Neuronal stem cell (in vitro differentiated cells): ENCODE measurements at places on chromosomes 7 and 10.

GRCh38 chr7:94662548-94662947, 6.6 kb upstream of the SGCE start:
- H3K27ac ChIP-seq = no peak overlapping the region
- peaks cover 20% of the 10 kb centered on the region for H3K36me3 ChIP-seq
- H3K4me3 ChIP-seq = no peak overlapping the region
- H3K4me1 ChIP-seq = peaks cover 1% of the 10 kb centered on the region
- DNase-seq = no peak
- H3K27me3 ChIP-seq = no peaks in the 10 kb centered on the region

DNA sequence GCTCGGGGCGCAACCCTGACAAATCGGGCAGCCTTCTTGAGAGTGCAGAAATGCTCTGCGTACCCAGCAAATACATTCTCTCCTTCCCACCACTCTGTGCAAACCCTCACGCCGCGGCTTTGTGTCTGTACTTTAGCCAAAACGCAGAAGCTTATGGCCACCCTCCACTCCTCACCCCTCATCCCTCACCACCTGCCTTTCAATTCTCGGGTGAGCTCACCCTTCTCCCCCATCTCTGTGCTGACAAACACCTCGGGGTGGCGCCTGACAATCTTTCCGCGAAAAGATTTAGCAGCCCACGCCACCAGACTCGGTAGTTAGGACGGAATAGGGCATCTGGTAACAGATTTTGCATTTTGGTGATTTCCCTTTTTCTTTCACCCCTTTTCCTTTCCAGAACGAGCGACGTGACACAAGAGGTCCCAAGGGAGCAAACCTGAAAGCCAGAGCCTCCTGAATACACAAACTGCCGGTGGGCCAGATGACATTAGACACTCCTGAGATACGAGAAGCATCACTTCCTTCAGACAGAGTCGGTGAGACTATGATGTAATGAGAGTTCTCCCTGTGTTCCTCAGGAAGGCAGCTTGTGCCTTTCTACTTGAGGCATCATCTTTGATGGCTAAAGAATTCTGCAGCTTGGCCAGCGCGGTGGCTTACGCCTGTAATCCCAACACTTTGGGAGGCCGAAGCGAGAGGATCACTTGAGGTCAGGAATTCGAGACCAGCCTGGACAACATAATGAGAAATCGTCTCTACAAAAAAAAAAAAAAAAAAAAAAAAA, 671 bp upstream of the ATAD1 start:
- H3K4me1 ChIP-seq = peaks cover 2% of the 10 kb centered on the region
- H3K4me3 ChIP-seq = peak overlapping the region; percentile 80
- H3K27ac ChIP-seq = peak overlapping the region; percentile 43
- peak; percentile 17 for DNase-seq
- H3K36me3 ChIP-seq = no peaks in the 10 kb centered on the region

DNA sequence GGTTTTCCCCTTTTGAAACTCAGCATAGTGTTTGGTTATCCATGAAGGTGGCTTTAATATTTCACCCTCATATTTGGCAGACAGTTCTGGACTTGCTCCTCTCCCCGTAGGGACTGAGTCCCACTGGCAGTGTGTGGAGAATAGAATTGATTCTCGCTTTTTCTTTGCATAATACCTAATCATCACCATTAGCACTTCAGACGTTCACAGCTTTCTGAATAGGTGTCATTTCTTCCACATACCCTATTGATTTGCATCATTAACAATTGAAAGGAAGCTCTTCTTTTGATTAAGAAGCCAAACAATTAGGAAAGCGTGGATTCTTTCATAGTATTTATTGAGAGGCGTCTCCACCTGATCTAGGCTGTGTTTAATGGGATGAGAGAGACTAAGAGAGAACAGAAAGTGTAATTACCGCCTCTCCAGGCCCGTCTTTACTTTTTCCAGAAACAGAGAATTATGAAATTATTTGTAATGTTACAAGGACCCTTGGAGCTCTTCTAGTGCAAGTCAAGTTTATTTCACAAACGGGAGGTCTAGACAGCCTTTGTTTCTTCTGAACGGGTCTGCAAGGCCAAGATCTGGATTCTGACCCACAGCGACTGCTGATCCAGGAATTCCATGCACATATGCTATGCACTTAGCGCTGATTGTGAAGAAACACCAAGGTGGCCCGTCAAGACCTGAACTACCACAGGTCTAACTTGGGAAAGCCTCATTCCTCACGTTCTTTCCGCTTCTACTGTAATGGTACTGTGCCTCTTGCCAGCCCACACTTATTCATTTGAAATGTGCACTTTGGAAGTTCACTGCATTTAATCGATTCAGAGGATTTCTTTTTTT, 249.9 kb upstream of the C7orf33 start:
- H3K4me3 ChIP-seq = peak overlapping the region; percentile 77
- peaks cover 20% of the 10 kb centered on the region for H3K4me1 ChIP-seq
- H3K27me3 ChIP-seq = no peaks in the 10 kb centered on the region
- no peaks in the 10 kb centered on the region for H3K36me3 ChIP-seq

DNA sequence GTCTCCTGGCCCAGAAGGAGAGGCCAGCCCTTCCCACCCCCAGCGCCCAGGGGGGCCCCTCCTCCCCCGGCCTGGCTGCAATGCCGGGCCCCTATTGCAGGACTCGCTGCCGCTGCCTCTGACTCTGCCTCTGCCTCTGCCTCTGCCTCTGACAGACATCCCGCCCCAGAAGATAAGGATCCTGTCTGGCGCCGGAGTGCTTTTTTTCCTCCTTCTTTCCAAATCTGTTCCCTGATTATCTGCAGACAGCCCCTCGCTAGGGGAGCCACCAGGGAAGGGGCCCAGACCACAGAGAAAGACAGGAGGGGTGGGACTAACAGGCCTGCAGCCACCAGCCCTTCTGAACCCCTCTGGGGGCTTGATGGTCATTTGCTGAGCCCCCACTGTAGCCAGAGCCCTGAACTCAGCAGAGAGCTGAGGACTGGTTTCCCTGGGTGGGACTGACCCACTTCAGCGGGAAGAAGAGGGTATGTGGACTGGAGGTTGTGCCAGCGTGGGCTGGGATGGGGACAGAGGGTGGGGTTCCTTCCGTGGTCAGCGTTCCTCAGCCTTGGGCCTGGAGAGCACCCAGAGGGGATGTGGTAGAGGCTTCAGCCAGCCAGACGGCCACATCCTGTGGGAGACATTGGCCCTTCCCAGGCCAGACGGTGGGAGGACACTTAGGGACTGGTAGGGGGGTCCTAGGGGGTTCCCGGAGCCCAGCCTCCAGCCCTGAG, 22.8 kb downstream of the UNC5B start:
- no peaks in the 10 kb centered on the region for H3K27me3 ChIP-seq
- H3K27ac ChIP-seq = no peak overlapping the region
- DNase-seq = no peak
- H3K36me3 ChIP-seq = no peaks in the 10 kb centered on the region
- peaks cover 4% of the 10 kb centered on the region for H3K4me1 ChIP-seq
- no peak overlapping the region for H3K4me3 ChIP-seq
